Right lobe of liver (tissue), 6 donors: ENCODE measurements at places on chromosomes 3 and 15. TPM values are rescaled to one million over a fixed set of nuclear protein-coding genes. Genes with fewer than 3 reads are reported as not detected.

DNA sequence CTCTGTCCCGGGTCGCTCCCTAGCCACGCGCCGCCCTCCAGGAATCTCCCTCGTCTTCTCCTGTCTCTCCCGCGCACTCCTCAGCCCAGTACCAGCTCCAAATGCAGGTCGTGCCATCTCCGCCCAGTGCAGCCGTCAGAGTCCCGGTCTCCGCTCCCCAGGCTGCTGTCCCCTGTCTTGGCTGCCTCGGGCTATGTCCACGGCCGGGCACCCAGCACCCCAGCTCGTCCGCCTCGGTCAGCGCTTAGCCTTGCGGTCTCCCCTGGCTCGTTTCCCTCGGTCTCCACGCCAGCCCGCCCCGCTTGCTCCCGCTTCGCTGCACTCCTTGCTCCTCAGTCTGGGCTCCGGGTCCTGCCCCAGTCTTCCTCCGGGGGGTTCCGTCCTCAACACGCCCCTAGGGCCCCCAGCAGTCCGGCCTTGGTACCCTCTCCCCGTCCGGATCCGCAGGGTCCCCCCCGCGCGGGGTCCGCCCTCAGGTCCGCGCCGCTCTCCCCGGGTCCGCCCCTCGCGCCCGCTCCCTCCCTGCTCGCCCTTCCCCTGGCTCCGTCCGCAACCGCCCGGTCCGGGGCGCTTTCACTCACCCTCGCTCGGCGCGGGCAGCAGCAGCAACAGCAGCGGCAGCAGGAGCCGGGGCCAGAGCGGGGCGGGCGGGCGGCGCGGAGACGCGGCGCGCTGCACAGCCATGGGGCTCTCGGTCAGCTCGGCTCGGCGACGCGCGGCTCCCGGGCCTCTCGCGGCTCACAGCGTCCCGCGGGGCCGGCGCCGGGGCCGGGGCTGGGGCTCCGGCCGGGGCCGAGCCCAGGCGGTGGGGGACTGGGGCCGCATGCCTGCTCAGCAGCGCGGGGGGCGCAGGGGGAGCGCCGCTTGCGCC is 462 bp downstream of the IGDCC3 start:
- no peaks in the 10 kb centered on the region for H3K36me3 ChIP-seq
- peaks cover 3% of the 10 kb centered on the region for H3K4me1 ChIP-seq

- H3K27ac ChIP-seq = no peak overlapping the region
- H3K4me1 ChIP-seq = no peaks in the 10 kb centered on the region
- no peak overlapping the region for H3K4me3 ChIP-seq
- H3K36me3 ChIP-seq = peaks cover 5% of the 10 kb centered on the region
- DNase-seq = no peak
These were observed 23.2 kb upstream of the SNRPA1 start for GRCh38 chr15:101318147-101318819.

DNA sequence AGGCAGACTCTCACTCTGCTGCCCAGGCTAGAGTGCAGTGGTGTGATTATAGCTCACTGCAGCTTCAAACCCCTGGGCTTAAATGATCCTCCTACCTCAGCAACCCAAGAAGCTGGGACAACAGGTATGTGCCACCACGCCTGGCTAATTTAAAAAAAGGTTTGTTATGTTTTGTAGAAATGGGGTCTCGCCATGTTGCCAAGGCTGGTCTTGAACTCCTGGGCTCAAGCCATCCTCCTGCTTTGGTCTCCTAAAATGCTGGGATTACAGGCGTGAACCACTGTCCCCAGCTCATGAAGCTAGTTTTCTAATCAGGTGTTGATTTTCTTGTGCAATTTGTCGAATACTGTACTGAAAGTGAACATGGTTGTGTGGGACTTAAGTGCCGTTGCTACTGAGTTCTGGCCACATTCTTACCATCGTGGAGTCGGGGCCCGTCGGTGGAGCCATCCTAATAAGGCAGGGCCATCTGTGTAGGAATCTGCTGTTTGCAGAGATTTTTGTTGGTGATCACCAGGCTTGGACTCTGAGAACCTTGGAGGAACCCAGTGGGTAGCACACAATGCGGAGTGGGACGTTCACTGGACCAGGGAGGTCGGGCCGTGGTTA is 193.2 kb downstream of the GOLGA6L6 start:
- H3K4me3 ChIP-seq = no peak overlapping the region
- no peaks in the 10 kb centered on the region for H3K27me3 ChIP-seq
- H3K27ac ChIP-seq = no peak overlapping the region

GRCh38 chr3:53174346-53175250 is 13.6 kb downstream of the PRKCD start:
- no peak for DNase-seq
- H3K27me3 ChIP-seq = no peaks in the 10 kb centered on the region
- no peaks in the 10 kb centered on the region for H3K4me1 ChIP-seq

DNA sequence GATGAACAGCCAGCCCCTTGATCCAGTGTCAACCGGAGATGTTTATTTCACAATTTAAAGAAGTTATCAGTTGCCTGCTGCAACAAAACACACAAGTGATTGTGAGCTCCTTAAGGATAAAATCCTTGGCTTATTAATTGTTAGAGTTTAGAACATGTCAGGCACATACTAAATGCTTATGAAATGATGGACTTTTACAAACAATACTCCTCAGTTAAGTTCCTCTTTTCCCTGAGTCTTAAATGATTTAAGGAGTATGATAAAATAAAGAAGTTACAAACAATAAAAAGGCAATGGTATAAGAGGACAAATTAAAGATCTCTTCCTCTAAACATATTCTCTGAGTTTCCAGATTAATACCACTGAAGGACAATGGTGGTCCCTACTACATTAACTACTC is 5.7 kb downstream of the GHSR start:
- H3K4me1 ChIP-seq = no peaks in the 10 kb centered on the region
- no peaks in the 10 kb centered on the region for H3K36me3 ChIP-seq

DNA sequence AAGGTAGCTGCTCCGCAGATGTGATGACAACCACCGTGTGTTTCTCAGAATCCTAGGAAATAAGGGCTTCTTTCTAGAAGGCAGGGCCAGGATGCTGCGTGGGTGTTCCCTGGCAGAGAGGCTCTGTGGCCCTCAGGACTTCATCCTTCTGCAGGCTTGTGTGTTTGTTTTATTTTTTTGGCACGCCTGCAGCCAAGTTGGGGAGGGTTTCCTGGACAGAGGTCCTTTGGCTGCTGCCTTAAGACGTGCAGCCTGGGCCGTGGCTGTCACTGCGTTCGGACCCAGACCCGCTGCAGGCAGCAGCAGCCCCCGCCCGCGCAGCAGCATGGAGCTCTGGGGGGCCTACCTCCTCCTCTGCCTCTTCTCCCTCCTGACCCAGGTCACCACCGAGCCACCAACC is at the start of gene CLEC3B:
TSS of gene CLEC3B (plus strand) at position 266 of the 400 bp plus-strand sequence. CDS start at position 326, 60 bp downstream.
- DNase-seq = peak; percentile 55
- no peaks in the 10 kb centered on the region for H3K4me1 ChIP-seq
- peak within 1 kb of the TSS; percentile 28 for H3K4me3 ChIP-seq
- H3K27me3 ChIP-seq = no peaks in the 10 kb centered on the region
- H3K36me3 ChIP-seq = no peaks in the 10 kb centered on the region

- H3K4me3 ChIP-seq = no peak overlapping the region
- H3K4me1 ChIP-seq = no peaks in the 10 kb centered on the region
- no peak for DNase-seq
- H3K27ac ChIP-seq = no peak overlapping the region
- no peaks in the 10 kb centered on the region for H3K27me3 ChIP-seq
- H3K36me3 ChIP-seq = no peaks in the 10 kb centered on the region
These were observed 54.1 kb downstream of the LEO1 start for GRCh38 chr15:51917493-51917892.

FBXW12 gene
- not detected for total RNA-seq

DNA sequence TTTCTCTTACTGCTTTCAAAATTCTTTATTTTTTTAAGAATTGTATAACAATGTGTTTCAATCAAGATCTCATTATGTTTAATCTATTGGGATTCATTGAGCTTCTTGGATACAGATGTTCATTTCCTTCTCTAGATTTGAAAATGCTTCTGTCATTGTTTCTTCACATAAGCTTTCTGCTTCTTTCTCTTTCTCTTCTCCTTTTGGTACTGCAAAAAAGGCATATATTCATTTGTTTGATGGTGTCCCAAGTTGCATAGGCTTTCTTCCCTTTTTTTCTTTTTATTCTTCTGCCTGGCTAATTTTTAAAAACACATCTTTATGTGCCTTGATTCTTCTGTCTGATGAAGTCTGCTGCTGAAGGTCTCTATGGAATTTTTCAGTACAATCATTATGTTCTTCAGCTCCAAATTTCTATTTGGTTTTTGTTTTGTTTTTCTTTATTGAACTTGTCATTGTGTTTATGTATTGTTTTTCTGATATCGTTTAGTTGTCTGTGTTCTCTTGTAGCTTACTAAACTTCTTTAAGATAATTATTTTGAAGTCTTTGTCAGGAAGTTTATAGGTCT is 88.9 kb downstream of the DTWD1 start:
- no peaks in the 10 kb centered on the region for H3K36me3 ChIP-seq
- no peak for DNase-seq
- no peaks in the 10 kb centered on the region for H3K4me1 ChIP-seq
- H3K4me3 ChIP-seq = no peak overlapping the region
- H3K27me3 ChIP-seq = no peaks in the 10 kb centered on the region

LIPC gene
- 31.1 TPM for total RNA-seq

DNA sequence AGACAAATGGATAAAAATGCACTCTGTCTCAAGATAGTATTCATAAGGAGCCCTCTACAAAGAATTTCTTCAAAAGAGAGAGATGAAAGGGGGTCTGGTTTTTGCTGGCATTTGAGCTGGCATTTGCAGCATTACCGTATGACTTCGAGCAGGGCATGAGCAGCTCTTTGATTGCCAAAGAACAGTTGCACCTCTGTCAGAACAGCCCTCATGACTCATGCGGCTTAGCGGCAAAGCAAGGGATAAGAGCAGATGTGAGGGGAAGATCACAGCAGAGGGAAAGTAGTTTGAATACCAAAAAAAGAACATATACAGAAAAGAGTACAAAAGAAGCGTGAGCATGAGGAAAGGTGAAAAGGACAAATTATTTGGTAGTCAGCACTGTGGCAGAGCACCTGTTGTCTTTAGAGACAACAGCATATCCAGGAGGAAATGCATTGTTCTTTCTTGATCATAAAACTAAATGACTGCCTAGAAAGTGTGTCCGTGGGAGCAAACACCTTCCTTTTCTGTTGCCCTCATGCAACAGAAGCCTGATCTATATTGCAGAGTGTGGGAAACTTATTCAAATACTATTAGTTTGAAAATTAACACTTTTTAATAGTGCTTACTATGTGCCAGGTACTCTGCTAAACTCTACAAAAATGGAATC is 80.5 kb upstream of the SLC24A5 start:
- no peak overlapping the region for H3K4me3 ChIP-seq
- H3K36me3 ChIP-seq = no peaks in the 10 kb centered on the region
- H3K4me1 ChIP-seq = no peaks in the 10 kb centered on the region
- DNase-seq = no peak

- no peak overlapping the region for H3K27ac ChIP-seq
- DNase-seq = no peak
These were observed 36.7 kb upstream of the BLM start for GRCh38 chr15:90680371-90680935.

FSIP1 gene
- 0.74 TPM for total RNA-seq

DNA sequence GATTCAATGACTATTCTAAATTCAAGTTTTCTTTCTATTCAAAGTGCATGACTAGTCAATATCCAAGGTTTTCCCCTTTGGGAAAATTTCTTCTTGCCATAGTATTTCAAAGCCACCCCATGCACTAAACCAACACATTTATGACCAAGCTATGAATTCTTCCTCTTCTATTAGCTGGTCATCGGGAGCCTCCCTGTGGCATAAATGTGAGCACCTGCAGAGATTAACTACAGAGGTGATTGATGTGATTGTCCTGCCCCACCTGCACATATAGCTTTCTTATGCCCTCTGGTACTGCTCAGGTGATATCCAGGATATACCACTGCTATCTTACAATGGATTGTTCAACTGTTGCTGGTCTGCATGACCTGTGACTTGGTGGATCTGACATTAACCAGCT is 694.9 kb downstream of the ZBBX start:
- H3K36me3 ChIP-seq = no peaks in the 10 kb centered on the region
- H3K4me1 ChIP-seq = no peaks in the 10 kb centered on the region
- H3K27ac ChIP-seq = no peak overlapping the region
- H3K27me3 ChIP-seq = no peaks in the 10 kb centered on the region
- no peak for DNase-seq

NR1I2 gene
- total RNA-seq = 119 TPM

- H3K27ac ChIP-seq = no peak overlapping the region
- DNase-seq = peak; percentile 88
- no peaks in the 10 kb centered on the region for H3K27me3 ChIP-seq
- H3K4me1 ChIP-seq = peaks cover 4% of the 10 kb centered on the region
These were observed 1.0 kb downstream of the SPTBN5 start for GRCh38 chr15:41892621-41893421.

- DNase-seq = no peak
- H3K36me3 ChIP-seq = no peaks in the 10 kb centered on the region
- H3K4me1 ChIP-seq = no peaks in the 10 kb centered on the region
- no peaks in the 10 kb centered on the region for H3K27me3 ChIP-seq
- H3K4me3 ChIP-seq = no peak overlapping the region
These were observed 57.0 kb downstream of the ASTE1 start for GRCh38 chr3:130969621-130970020.

DNA sequence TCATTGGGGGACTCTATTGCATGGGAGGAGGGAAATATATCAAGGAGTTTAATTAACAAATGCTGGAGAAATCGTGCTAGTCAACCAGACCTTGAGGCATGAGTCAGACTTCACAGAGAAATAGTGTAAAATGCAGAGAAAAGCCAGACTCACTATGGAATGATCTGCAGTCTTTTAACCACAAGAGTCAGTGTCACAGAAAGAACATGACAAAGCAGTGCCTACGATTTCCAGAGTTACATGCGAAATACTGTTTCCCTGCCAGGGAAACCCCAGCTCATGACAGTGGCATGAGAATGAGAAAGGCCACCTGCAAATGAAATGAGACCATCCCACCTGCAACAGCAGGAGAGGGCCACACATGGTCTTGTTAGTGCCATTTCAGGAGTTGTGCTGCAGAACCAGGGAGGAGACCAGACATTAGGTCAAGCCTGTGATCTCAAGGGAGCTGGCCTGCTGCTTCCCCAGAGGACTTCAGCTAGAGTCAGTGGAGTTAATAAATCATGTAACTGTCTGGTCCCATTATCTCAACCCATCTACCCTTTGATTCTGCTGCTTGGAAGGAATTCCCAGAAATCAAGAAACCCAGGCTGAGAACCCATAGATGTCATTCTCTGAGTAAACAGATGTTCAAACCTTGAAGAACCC is 79.0 kb downstream of the ERC2 start:
- no peaks in the 10 kb centered on the region for H3K36me3 ChIP-seq
- no peak overlapping the region for H3K27ac ChIP-seq

DNA sequence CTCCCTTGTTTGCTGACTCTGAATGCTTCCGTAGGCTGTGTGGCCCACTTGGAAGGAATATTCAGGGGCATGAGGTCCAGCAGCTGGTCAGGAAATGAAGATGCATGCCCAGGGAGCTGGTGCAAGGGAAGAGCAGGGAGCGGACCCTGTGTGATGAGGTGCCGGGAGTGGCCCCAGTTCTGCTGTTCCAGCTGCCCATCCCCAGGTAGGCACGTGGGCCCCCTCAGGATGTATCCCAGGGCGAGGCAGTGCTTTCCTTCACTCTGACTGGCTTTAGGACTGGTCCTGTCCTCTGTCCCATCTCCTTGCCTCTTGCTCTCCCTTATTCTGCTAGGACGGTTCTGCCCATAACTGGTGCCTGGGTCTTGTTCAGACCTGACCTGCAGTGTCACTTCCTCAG is 1.1 kb upstream of the FAM3D start:
- H3K4me3 ChIP-seq = no peak overlapping the region
- no peaks in the 10 kb centered on the region for H3K4me1 ChIP-seq
- H3K36me3 ChIP-seq = no peaks in the 10 kb centered on the region
- no peak overlapping the region for H3K27ac ChIP-seq
- no peak for DNase-seq
- H3K27me3 ChIP-seq = no peaks in the 10 kb centered on the region
